Cerebellar nuclear complex (tissue), 1 donor: ENCODE measurements at places on chromosomes 1 and 21.

- DNase-seq = no peak
Observed at GRCh38 chr1:67433837-67434236, 3.6 kb upstream of the SERBP1 start.

DNA sequence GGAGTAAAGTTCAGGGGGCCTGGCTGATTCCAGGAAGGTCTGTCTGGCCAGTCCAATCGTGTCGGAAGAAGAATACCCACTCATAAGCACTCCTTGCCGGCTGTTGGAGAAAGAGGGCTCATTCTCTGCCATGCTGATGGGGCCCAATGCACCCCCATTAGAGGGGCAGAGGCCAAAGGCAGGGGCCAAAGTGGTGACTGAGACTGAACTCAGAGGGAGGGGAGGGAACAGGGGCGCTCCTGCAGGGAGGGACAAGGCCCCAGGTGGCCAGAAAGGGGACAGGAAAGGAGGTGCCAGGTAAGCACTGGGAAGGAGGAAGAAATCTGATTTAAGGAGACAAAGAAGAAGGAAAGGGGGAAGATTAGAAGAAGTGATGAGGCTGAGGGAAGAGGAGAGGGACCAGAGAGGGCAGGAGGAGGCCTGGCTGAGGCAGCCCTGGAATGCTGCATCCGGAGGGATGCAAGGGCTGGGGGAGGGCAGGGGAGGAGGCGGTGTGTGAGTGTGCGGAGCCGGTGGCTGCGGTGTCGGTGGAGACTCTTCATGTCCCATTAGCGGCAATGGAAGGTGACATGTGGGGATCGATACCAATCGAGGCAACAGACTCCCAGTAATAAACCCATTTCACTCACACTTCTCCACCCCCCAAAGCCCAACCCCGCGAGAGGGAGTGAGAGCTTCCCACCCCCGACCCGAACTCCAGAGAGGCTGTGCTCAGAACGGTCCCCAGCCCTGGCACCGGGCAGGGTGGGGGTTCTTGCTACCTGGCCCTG lies 12.0 kb upstream of the ETV3L start:
- DNase-seq = no peak

GRCh38 chr1:67724928-67725560 lies 40.0 kb downstream of the GADD45A start:
- no peak for DNase-seq

GRCh38 chr1:60149251-60149650 lies 75.7 kb upstream of the C1orf87 start:
- DNase-seq = no peak

DNA sequence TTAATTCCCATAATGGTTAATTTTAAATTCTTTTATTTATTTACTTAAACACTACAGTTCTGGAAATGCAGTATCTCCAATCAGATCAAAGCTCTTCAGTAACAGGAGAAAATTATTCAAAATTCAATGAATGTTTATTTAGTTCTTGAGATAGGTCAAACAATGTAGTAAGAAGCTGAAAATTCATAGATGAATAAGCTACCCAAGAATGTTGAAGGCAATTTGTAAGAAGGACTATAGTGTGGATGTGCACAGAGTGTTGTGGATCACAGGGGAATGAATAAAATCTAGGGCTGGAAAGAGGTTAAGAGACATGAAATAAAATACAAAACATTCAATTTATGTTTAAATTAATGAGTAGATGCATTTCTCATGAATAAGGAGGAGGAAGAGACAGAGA lies 72.0 kb downstream of the OLFM3 start:
- DNase-seq = no peak

DNA sequence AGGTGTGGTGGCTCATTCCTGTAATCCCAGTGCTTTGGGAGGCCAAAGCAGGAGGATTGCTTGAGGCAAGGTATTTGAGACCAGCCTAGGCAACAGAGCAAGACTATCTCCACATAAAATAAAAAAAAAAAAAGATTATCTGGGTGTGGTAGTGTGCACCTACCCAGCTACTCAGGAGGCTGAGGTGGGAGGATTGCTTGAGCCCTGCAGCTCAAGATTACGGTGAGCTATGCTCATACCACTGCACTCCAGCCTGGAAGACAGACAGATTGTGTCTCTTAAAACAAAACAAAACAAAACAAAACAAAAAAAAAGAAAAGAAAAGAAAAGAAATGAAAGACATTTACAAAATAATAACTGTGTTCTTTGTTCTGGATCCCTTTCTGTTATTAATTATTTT lies 6.1 kb upstream of the TLCD4 start:
- no peak for DNase-seq

GRCh38 chr1:181131255-181131941 lies 42.9 kb downstream of the IER5 start:
- no peak for DNase-seq

GRCh38 chr1:48681476-48682305 lies 95.0 kb downstream of the BEND5 start:
- no peak for DNase-seq

DNA sequence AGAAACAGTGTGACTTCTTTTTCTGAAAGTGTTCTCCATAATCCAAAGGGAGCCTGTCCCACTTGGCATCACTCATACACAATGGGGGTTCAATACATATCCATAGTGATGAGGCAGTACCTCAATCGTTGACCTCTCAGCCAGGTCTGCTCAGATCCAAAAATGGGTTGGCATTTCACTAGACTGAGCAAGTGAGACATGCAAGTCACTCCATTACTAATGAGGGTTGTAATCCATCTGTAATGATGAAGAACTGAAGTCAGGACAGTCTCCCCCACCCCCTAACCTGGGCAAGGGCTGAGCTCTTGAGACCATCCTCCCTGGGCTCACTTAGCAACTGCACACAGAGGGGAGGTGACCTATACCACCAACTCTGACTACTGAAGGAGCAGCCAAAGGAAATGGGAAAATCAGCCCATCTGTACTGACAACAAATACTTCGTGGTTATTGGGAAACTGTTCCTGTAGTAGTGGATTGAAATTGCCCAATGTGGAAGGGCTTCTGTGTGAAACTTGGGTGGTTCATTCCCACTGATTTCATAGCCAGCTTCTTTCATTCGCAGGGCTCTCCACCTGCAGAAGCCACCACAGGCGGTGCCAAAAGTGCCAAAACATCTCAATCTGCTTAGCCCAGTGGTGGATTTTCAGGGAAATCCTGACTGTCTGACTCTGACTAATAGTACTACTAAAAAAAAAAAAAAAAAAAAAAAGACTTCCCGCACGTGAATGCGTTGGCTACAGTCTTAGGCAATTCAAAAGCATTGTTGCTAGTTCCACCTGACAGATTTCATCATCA lies 5.0 kb downstream of the NGF start:
- no peak for DNase-seq

DNA sequence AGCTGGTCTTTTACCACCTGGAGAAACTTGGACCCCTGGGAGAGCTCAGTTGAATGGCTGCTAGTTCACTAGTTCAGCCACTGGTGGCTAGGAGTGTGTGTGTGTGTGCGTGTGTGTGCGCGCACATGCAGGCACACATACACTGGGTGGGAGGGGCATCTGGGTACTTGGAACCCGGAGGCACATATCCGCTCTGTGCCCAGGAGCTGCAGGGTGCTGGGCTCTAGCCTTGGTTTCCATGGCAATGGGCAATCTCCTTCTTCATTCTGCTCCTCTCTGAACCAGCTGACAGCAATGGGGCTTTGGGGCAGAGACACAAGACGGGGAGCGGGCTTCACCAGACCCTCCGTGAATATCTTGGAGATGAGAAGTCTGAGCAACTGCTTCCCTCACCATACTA lies 87.1 kb upstream of the DISP3 start:
- DNase-seq = peak; percentile 33

DNA sequence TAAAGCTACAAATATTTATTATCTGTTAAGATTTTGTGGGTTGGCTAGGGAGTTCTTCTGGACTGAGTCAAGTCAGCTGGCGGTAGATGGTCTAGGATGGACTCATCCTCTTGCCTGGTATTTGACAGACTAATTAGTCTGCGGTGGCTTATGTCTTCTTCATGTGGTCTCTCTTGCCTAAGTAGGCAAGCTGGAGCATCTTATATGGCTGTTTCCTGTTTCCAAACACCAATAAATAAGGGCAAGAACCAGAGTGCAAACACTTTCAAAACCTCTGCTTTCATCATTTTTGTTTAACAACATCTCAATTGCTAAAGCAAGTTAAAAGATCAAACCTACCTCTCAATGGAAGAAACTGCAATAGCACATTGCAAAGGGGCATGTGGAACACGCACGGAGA lies 484.8 kb downstream of the PTPRC start:
- no peak for DNase-seq

DNA sequence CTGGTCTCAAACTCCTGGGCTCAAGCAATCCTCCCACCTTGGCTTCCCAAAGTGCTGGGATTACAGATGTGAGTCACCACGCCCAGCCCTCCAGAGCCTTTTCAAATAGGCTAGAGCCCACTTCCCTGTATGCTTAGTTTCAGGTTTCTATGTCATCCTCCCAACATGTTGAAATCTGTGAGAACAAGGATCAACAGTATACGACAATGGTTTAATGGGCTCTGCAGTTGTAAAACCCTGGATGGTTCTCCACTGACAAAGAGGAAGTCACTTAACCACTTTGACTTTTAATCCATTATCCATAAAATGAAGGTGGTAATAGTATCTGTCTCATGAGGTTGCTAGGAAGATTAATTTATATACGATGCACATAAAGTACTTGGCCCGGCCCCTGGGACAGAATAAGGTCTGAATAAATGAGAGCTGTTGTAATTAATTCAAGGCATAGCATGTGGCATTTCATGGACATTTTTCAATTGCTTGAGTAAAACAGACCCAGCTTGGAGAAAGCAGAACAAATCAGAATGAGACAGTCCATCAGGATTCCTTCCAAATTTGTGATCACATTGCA lies 113.9 kb upstream of the ZNF648 start:
- DNase-seq = no peak

DNA sequence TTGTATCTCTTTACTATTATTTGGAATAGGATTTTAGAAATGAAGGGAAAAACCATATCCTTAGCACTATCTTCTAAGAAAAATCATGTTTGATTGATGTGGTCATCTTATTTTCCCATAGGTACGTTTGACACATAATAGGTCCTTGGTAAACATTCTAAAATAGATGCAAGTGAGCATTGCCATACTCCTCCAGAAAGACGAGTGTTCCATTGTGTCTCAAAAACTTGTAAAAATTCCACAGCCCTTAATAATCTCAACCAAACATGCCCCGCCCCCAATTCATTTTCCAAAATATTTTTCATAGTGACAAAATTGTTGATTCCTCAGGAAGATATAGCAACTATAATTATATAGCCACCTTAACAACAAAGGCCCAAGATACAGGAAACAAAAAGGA lies 113.4 kb downstream of the CD247 start:
- DNase-seq = no peak

DNA sequence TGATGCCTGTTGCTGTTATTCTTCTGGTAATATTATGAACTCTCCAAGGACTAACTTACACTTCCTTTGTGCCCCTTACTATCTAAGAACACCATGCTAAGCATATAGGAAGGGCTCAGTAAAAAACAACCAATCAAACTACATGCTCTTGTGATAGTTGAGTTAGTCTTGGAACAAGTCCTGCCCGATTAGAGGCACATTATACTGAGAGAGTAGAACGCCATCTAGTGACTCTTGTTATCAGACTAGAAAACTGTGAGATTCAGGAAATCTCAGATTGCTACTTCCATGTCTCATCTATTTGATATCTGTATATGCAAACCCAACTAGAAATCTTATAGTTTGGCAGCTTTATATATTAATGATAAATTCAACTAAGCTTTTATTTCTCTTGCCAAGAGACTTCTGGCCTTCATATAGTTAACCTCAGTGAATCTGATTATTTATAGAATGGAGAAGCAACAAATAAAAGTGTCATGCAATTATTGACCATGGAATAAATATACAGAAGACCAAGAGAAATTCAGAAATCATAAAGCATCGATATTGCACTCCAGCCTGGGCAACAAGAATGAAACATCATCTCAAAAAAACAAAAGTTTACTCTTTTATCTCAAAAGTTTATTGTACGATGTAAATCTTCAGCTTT lies 7.8 kb upstream of the SRRM1 start:
- DNase-seq = peak; percentile 22

GRCh38 chr1:1240822-1241587 lies 5.5 kb downstream of the C1QTNF12 start:
- DNase-seq = no peak

DNA sequence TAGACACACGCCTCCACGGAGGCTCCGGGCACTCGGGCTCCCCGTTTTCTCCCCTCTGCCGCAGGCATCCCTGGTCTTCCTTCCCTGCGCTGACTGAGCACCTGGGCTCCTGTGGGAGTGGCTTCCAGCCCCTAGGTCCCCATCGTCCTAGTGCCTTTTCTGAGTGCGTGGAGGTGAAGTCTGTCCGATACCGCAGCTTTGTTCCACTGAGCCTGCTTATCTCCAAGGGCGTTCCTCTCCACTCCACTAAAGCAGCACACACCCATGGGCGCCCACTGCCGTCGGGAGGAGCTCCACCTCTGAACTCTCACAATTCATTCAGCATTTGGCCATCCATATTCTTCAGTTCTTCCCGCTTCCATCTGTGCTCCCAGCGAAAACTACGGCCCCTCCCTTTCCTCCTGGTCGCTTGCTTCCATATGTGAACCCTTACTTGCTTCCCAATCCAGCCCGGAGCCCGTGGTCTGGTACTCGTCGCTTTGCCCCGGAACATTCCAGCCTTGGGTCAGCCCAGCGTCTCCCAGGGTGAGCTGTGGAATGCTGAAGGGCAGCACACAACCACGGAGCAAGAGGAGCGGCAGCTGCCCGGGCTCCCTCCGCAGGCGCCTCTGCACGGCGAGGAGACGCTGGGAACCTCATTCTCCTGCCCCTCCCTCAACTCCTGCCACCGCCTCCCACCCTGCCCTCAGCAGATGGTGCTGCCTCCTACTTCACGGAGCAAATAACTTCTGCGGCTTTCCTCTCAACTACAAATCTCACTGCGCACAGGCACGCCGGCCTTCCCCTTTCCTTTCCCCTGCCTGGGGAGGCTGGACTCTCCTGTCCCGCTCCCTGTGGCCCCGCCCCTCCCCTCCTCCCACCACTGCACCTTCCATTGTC lies 27.5 kb downstream of the ATP8B2 start:
- DNase-seq = no peak

- no peak for DNase-seq
Observed at GRCh38 chr1:2240270-2241156, 12.4 kb downstream of the SKI start.

- DNase-seq = no peak
Observed at GRCh38 chr1:82598337-82598736, 797.6 kb downstream of the ADGRL2 start.

GRCh38 chr1:61434276-61434675 lies 290.7 kb downstream of the TM2D1 start:
- no peak for DNase-seq

DNA sequence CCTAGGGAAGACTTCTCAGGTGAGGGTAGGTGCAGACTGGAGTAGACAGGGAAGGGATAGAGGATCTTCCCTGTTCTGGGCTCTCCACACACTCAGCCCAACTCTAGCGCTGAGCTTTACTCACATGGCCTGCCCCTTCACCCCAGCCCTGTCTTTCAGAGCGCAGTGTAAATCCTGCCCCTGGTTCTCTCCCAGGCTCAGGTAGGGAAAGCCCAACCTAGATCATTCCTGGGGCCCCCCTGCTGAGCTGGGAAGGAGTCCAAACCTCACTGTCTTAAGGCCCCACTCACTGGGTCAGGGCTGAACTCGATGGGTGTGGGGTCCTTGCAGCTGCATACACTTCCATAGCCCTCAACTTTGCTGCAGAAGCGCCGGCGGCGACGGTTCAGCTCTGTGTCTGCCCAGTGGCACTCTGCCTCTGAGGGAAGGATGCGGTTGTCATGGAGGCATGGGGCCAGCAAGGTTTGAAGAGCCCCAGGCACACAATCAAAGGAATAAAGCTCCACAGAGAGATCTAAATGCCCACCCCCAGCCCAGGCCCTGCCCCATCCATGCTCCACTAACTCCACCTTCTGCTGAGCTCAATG lies 4.2 kb downstream of the POMGNT1 start:
- DNase-seq = no peak
